Smooth muscle cell of the umbilical artery (primary cell): ENCODE measurements at places on chromosomes 4 and X. TPM values are rescaled to one million over a fixed set of nuclear protein-coding genes. Genes with fewer than 3 reads are reported as not detected.

The DCLK2 gene
- 9.2 and 10.1 TPM in 2 replicates for total RNA-seq

The GAB3 gene
- 2.4 and 3.5 TPM in 2 replicates for total RNA-seq

The CYLC1 gene
- total RNA-seq = not detected in 2 replicates

The HPRT1 gene
- total RNA-seq = 24.6 and 30.9 TPM in 2 replicates

The ENPEP gene
- total RNA-seq = 0.30 and 3.1 TPM in 2 replicates

The ALB gene
- total RNA-seq = 0.59 TPM in 1 of 2 replicates, not detected in the other

The CWH43 gene
- not detected in 2 replicates for total RNA-seq

The ZNF718 gene
- total RNA-seq = 3.0 and 6.0 TPM in 2 replicates

The SPANXA2 gene
- total RNA-seq = not detected in 2 replicates

The NLGN4X gene
- total RNA-seq = not detected in 2 replicates

The ADH1A gene
- not detected in 2 replicates for total RNA-seq

The SSX3 gene
- not detected in 2 replicates for total RNA-seq

The MAGEA2B gene
- total RNA-seq = not detected in 2 replicates

The USP17L5 gene
- total RNA-seq = not detected in 2 replicates

The S100P gene
- total RNA-seq = not detected in 2 replicates

The TMEM185A gene
- 22.0 and 22.6 TPM in 2 replicates for total RNA-seq

The RXFP1 gene
- not detected in 2 replicates for total RNA-seq

The TEX13C gene
- not detected in 2 replicates for total RNA-seq

The FREM3 gene
- total RNA-seq = not detected in 2 replicates

The RTL5 gene
- total RNA-seq = 1.2 and 4.4 TPM in 2 replicates

The PACRGL gene
- total RNA-seq = 23.5 and 31.4 TPM in 2 replicates

The MAGEC3 gene
- not detected in 2 replicates for total RNA-seq

The RTL9 gene
- under 0.01 and 0.37 TPM in 2 replicates for total RNA-seq

The SORCS2 gene
- total RNA-seq = 2.3 and 3.3 TPM in 2 replicates

The FAAH2 gene
- under 0.01 and 0.05 TPM in 2 replicates for total RNA-seq

The ACE2 gene
- 0.05 TPM in 1 of 2 replicates, not detected in the other for total RNA-seq

The MAGEA4 gene
- not detected in 2 replicates for total RNA-seq

The MRFAP1 gene
- 67.1 and 100 TPM in 2 replicates for total RNA-seq

The PYURF gene
- 54.1 and 55.5 TPM in 2 replicates for total RNA-seq

The KDM6A gene
- 18.6 and 24.9 TPM in 2 replicates for total RNA-seq

The MAGEA11 gene
- not detected in 2 replicates for total RNA-seq

The CCDC120 gene
- 0.30 and 0.65 TPM in 2 replicates for total RNA-seq

The KCNE5 gene
- total RNA-seq = 0.30 and 0.55 TPM in 2 replicates

The CRMP1 gene
- total RNA-seq = 0.30 and 5.5 TPM in 2 replicates

The XAGE1A gene
- total RNA-seq = not detected in 2 replicates

The C4orf46 gene
- 5.3 and 11.0 TPM in 2 replicates for total RNA-seq

The NSUN7 gene
- 0.30 TPM in 1 of 2 replicates, not detected in the other for total RNA-seq

The ANOS1 gene
- total RNA-seq = 29.6 and 35.9 TPM in 2 replicates

The TKTL2 gene
- not detected in 2 replicates for total RNA-seq

The EDA2R gene
- total RNA-seq = 3.3 and 9.5 TPM in 2 replicates

The FOXR2 gene
- total RNA-seq = not detected in 2 replicates

The MTM1 gene
- 10.5 and 11.0 TPM in 2 replicates for total RNA-seq

The RASSF6 gene
- total RNA-seq = 0.05 TPM in 1 of 2 replicates, not detected in the other

The SYN1 gene
- under 0.01 and 0.14 TPM in 2 replicates for total RNA-seq

The EXOC1L gene
- not detected in 2 replicates for total RNA-seq

The HAND2 gene
- 41.9 and 56.4 TPM in 2 replicates for total RNA-seq

The BMP3 gene
- 0.05 TPM in 1 of 2 replicates, not detected in the other for total RNA-seq

The ARX gene
- total RNA-seq = not detected in 2 replicates

The OTOP1 gene
- not detected in 2 replicates for total RNA-seq

The CTAG1B gene
- not detected in 2 replicates for total RNA-seq

The ZNF630 gene
- total RNA-seq = 0.97 and 1.5 TPM in 2 replicates

The SAGE1 gene
- not detected in 2 replicates for total RNA-seq

The GLRA3 gene
- total RNA-seq = not detected in 2 replicates

The CLIC2 gene
- 0.59 TPM in 1 of 2 replicates, not detected in the other for total RNA-seq

The FGF2 gene
- total RNA-seq = 169 and 234 TPM in 2 replicates

The ITM2A gene
- not detected in 2 replicates for total RNA-seq

The CHIC1 gene
- 12.2 and 14.6 TPM in 2 replicates for total RNA-seq

The F8A2 gene
- not detected in 2 replicates for total RNA-seq

The CENPE gene
- total RNA-seq = 2.1 and 16.6 TPM in 2 replicates
